ENCODE measurements at places on chromosomes 6 and 20.

- no peak for DNase-seq
Observed at GRCh38 chr6:108113557-108114519, 39.3 kb upstream of the OSTM1 start.

DNA sequence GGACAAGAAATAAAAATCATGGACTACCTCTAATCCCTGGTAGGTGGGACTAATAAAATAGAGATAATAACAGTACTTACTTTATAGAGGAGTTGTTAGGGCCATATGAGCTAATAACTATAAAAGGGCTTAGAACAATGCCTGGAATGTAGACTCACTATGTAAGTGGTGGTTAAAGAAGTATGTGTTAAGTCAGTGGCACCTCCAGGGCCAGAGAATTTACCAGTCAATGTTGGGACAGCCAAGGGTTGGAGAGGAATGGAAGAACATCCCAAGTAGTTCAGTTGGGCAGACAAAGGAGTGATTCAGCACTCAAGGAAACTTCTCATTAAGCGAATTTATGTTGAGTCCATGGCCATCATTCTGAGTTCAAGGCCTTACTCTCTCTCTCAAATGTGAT, 116.8 kb downstream of the OTOR start:
- no peak for DNase-seq

GRCh38 chr6:98977671-98978292, 30.0 kb upstream of the FBXL4 start:
- no peak for DNase-seq

- no peak for DNase-seq
Observed at GRCh38 chr6:47238456-47238995, 71.2 kb downstream of the TNFRSF21 start.

DNA sequence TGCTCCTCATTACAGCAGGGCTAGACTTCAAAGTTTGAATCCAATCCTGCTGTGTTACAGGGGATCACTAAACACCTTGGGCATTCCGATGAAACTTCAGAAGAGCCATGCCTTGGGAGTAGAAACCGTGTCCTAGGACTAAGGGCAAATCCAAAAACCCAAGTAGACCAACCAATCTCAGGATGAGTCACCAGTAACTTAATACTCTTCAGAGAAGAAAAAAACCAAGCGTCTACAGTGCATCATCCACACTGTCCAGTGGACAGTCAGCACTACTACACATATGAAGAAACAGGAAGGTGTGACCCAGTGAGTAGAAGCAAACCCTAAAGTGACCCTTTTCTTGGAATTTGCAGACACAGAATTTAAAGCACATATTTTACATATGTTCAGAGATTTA, 39.5 kb upstream of the VAPB start:
- DNase-seq: no peak

DNA sequence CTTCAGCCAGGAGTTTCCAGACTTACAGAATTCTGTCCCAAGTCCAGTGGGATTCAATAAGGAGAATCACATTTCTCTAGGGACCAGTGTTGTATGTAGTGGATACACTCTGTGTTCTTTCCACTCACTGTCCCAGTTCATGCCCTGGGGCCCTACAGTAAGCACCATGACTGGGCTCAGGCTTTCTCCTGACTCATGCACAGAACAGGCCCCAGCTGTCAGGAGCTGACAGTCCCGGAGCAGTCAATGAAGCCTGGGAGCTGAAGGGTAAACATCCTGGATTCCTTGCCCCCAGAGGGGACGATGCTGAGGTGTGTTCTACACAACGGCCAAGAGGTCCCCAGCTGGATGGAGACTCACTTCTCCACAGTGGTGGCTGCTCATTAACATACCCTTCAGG, 40.2 kb upstream of the LRFN2 start:
- DNase-seq: no peak

- no peak for DNase-seq
Observed at GRCh38 chr20:54622333-54623295, 147.2 kb downstream of the DOK5 start.

DNA sequence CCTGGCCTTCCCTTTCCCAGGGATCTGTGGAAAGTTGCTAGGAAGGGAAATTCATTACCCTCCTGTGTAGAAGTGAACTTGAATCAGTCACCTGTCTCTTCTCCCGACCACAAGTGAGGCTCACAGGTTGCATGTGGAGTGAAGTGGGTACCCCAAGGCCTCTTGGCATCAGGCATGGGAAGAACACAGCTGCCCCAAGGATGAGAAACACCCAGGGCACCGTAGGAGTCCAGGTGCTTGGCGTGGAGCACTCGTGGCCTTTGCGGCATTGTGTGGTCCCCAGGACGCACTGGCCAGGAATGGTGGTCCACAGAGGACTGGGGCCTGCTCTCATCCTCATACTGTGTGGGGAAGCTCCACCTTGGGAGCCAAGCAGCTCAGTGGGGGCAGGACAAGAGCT, 47.5 kb upstream of the VSX1 start:
- no peak for DNase-seq

DNA sequence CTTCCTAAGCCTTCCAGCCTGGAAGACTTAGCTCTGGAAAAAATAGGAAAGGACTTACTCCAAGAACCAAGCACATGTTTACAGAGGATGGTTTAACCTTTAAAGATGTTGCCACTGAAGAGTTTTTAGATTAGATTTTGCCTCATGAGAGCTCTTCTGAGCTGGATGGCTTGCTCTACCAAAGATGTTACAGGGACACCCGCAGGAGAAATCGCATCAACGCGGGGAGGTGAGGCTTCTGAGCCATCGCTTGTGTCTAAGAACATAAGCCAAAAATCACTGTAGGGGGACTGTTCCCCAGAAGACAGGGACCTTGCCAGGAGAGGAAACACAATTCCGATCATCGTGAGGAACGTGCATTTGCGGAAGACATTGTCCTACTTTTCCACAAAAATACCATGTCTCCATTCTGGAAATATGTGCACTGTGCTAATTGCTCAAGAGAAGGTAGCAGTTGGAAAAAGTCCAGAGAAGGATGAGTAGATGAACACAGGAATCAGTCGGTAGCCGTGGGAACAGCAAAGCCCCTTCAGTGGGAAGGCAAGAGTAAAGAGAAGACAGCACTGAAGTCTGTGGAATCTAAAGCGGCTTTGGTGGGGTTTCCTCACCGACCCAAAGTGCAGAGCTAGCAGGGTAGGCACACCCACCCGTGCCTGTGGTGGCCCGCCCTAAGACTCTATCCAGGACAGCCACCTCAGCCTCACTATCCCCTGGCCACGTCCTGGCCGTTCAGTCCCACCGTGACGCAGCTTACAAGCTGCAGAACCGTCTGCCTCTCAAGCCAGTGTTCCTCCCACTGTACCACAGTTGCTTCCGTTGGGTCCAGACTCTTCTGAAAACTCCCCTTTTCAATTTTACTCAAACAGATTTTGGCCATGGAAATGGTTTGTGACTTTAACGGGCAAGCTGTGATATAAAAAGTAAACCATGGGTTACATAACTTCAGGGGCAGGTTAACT, 334.8 kb downstream of the NRN1 start:
- no peak for DNase-seq

DNA sequence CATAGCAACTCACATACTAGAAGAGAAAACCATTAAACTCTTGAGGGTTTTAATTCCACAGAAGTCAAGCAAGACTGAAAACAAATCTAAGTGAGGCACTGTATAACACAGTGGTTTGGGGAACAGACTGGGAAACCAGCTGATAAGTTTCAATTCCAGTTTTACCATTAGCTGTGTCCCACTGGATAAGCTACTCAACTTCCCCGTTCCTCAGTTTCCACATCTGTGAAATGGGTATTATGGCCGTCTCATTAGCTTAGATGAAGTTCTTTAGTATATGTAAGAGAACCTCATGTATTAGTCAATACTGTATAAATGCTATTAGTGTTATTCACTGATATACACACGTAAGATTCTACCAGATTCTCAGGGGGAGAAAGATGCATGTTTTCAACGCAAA, 89.0 kb downstream of the ZFP64 start:
- no peak for DNase-seq

DNA sequence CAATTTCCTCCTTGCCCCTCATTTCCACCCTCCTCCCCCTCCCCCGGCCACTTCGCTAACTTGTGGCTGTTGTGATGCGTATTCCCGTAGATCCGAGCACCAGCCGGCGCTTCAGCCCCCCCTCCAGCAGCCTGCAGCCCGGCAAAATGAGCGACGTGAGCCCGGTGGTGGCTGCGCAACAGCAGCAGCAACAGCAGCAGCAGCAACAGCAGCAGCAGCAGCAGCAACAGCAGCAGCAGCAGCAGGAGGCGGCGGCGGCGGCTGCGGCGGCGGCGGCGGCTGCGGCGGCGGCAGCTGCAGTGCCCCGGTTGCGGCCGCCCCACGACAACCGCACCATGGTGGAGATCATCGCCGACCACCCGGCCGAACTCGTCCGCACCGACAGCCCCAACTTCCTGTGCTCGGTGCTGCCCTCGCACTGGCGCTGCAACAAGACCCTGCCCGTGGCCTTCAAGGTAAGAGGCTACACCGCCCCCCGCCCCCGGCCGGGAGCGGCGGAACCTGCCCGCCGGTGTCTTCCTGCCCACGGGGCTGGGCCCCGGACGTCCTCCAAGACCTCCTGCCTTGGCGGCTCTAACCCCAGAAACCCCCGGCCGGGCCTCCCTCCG, 44.9 kb upstream of the SUPT3H start:
- no peak for DNase-seq

DNA sequence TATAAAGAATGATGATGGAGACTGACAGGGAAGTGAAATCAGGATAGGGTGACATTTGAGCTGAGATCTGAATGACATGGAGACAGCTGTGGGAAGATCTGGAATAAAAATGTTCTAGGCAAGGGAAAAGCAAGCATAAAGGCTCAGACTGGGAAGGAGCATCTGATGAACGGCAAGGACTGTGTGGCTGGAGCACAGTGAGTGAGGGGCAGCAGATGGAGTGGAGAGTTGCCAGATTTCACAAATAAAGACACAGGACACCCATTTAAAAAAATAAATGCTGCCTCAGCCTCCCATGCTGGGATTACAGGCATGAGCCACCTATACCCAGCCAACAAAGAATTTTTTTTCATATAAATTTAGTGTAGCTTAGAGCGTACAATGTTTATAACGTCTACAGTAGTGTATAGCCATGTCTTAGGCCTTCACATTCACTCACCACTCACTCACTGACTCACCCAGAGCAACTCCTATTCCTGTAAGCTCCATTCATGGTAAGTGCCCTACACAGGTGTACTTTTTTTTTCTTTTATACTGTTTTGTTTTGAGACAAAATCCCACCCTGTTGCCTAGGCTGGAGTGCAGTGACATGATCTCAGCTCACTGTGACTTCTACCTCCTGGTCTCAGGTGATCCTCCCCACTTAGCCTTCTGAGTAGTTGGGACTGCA, 2.4 kb upstream of the ZBTB24 start:
- DNase-seq: no peak

GRCh38 chr6:38604700-38605099, 35.0 kb downstream of the BTBD9 start:
- DNase-seq: no peak

DNA sequence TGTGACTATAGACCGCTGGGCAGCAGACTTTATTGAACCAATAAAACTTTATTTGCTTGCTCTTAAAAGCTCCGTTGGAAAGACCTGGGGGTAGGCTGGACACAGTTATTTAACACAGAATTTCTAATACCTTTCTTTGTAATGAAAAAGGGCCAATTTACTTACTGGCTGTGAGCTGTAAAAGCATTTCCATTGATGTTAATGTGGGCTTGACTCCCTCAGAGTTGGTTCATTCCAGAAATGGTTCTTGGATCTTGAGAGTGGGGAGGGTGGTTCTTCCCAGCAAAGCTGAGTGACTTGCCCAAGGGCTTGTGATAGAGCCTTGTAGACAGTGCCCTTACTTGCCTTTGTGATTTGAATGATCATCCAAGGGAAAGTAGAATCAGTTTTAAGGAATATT, 100.6 kb downstream of the SOX4 start:
- no peak for DNase-seq

- no peak for DNase-seq
Observed at GRCh38 chr6:40950986-40951698, 87.9 kb downstream of the UNC5CL start.

GRCh38 chr6:64504503-64504902, 868.9 kb downstream of the PHF3 start:
- no peak for DNase-seq

- no peak for DNase-seq
Observed at GRCh38 chr6:93418033-93418407, 1.3 kb downstream of the EPHA7 start.

DNA sequence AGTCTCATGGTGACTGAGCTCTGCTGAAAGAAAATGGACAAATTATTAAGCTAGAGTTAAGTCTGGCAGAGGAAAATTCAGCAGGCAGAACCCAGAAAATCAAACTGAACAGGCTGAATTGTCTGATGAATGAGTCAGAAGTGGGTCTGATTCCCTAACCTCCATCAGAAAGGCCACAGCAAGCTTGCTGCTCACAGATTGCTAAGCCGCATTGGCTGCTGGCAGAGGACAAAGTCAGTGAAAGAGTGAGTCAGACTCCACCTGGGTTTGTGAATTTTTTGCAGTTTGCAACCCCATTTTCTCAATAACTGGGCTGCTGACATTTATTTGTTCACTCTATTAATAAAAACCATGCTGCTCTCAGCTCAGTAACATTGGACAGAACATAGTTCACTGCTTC, 191.3 kb downstream of the EPM2A start:
- no peak for DNase-seq

GRCh38 chr6:41976794-41977484, 35.3 kb upstream of the CCND3 start:
- DNase-seq: no peak

DNA sequence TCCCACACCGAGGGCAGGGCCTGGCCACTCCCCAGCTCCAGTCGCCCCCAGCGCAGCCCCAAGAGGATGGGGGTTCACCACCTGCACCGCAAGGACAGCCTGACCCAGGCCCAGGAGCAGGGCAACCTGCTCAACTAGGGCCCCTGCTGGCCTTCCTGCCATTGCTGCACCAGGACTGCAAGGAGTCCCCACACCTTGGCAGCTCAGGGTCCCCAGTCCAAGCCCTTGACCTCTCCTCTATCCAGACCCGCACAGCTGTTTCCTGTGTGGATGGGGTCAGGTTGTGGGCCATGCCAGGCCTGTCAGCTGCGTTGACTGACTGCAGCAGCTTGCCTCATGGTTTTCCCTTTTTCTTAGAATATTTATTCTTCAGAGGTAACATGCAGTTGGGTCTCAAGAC, 4.4 kb downstream of the LRRC73 start:
- no peak for DNase-seq

- DNase-seq: no peak
Observed at GRCh38 chr20:45408646-45409213, 641 bp downstream of the DBNDD2 start.

- DNase-seq: no peak
Observed at GRCh38 chr6:104170401-104170800, 689.3 kb downstream of the HACE1 start.

GRCh38 chr6:32216285-32216684, 7.6 kb downstream of the NOTCH4 start:
- no peak for DNase-seq

DNA sequence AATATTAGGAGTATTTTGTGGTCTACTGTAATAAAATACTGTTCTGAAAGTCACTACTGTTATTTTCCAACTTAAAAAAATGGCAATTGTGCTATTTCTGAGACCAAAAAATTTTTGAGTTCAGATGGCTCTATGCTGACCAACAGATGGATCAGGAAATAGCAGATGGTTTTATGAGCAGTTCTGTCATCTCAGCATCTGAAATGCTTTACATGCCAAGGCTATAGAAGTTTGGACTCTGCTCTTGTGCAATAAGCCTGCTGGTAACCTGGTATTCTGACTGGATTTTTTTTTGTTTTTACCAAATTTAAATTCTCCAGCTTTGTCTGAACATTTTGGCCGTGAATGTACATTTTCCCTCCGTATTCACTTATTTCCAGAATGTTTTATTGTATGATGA, 1127.5 kb downstream of the GRIK2 start:
- no peak for DNase-seq

GRCh38 chr20:568673-569415, 25.3 kb upstream of the CSNK2A1 start:
- DNase-seq: no peak

- no peak for DNase-seq
Observed at GRCh38 chr20:37007898-37008649, 56.6 kb upstream of the SAMHD1 start.
